ENCODE measurements at places on chromosomes 5 and 9.

- no peak for DNase-seq
Observed at GRCh38 chr5:31407921-31408693, 123.8 kb downstream of the DROSHA start.

GRCh38 chr9:93110311-93110855 lies 14.4 kb downstream of the CARD19 start:
- DNase-seq: no peak

GRCh38 chr5:33330992-33331391 lies 109.8 kb upstream of the TARS1 start:
- no peak for DNase-seq

- no peak for DNase-seq
Observed at GRCh38 chr5:37569466-37569865, 190.3 kb downstream of the WDR70 start.

DNA sequence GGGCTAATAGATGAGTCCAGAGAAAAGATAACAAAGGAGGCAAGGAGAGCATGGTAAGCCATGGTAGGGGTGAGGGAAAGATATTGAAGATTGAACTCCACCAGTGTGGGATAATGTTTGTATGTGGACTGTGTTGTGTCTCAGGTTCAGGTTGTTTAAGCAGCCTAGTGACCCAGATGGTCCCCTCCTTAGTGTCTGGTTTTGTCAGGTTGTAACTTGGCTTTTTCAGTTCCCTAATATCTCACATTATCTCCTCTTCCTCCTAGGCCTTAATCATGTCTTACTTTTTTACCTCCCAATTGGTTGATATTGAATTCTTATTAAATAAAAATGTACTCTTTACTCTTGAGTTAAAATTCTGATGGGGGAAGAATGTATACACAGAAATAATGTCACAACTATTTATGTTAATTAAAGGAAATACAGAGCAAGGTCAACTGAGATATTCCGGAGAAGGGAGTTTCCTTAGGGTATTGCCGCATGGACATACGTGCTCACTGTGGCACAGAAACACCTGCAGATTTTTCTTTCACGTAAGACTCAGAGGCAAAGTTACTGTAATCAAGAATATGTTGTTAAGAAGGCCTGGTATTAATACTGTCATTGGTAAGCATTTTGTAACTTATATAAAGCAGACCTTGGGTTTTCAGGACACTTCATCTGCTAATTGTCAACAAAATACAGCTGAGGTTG lies 23.4 kb upstream of the SH3GL2 start:
- no peak for DNase-seq

GRCh38 chr9:90979639-90980038 lies 178.0 kb downstream of the SYK start:
- no peak for DNase-seq

GRCh38 chr5:56760723-56761122 lies 54.6 kb upstream of the MAP3K1 start:
- DNase-seq: no peak

GRCh38 chr5:99034336-99034735 lies 105.5 kb upstream of the CHD1 start:
- no peak for DNase-seq

GRCh38 chr5:100683881-100684280 lies 148.7 kb downstream of the FAM174A start:
- no peak for DNase-seq

DNA sequence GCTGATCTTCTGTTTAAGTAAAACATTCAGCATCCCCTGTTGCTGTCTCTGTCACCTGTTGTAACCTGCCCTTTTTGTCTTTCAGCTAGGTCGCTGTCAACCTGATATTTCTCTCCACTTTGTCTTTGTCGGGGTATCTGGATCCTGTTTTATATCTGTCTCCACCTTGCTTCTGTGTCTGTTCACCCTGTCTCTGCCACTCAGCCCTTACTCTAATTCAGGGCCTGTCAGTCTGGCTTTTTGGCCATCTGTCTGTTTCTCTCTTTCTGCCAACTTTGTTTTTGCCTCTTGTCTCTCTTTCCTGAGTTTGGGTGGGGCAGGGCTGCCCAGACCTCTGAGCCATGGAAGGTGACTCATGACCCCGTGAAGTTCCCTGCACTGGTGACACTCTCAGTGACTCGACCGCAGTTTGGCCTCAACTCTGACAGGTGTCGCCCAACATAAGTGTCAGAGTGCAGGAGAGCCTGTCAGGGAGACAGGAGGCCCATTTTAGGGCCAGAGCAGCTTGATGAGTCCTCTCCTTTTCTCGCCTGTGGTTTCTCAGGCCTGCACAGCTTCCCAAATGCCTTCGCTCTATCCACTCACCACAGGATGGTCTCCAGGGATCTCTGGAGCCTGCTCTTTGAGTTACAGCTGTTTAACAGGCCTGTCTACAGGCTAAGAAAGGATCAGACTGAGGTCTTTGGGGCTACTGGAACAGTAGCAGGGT lies 868 bp downstream of the ZBTB43 start:
- no peak for DNase-seq

DNA sequence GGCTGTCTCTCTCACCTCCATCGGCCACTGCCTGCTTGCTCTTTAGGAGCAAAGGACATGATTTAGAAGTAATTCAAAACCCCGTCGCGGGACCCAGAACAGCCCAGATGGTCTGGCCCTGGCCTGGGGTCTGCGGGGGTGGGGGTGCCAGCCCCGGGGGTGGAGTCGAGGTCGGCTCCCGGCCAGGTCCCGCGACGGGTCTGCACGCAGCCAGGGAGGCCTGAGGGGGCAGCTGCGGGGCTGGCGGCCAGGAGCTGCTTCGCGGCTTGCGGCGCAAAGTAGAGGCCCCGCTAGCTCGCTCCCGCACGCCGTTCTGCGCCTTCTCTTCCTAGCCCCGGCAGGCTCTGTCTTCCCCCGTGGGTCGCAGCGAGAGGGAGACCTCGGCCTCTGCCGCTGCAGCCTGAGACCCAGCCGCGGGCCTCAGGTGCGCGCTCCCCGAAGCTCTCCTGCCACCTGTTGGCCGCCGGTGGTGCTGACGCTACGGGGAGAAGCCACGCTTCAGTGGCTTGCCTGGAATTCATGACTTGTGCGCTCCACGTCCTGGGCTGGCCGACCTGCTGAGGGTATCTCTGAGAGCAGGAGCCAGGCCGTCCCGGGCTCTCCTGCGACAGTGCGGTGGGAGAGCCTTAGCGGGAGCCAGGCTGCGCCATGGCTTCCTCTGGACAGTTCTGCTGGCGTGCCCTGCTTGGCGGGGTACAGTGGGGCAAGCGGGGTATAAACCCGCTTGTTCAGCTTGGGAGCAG lies 157.2 kb upstream of the PITX1 start:
- DNase-seq: no peak

DNA sequence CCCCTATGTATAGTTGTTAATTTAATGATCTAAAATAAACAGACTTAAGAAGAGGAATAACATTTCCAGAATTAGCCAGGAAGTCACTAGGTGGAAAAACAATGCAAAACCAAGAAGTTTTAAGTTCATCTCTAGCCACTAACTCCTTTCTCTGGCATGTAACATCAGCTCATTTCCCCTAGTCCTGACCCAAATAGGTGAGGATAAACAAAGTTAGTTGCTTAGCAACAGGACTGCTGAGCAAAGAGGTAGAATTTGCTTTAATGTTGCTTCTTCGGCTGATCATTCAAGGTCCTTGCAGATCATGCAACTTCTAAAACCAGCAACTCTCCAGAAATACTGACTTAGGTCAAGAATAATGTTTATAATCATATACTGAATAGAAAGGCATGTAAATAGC lies 675.8 kb downstream of the CETN3 start:
- no peak for DNase-seq

- no peak for DNase-seq
Observed at GRCh38 chr5:69368458-69369339, 621 bp downstream of the AK6 start.

DNA sequence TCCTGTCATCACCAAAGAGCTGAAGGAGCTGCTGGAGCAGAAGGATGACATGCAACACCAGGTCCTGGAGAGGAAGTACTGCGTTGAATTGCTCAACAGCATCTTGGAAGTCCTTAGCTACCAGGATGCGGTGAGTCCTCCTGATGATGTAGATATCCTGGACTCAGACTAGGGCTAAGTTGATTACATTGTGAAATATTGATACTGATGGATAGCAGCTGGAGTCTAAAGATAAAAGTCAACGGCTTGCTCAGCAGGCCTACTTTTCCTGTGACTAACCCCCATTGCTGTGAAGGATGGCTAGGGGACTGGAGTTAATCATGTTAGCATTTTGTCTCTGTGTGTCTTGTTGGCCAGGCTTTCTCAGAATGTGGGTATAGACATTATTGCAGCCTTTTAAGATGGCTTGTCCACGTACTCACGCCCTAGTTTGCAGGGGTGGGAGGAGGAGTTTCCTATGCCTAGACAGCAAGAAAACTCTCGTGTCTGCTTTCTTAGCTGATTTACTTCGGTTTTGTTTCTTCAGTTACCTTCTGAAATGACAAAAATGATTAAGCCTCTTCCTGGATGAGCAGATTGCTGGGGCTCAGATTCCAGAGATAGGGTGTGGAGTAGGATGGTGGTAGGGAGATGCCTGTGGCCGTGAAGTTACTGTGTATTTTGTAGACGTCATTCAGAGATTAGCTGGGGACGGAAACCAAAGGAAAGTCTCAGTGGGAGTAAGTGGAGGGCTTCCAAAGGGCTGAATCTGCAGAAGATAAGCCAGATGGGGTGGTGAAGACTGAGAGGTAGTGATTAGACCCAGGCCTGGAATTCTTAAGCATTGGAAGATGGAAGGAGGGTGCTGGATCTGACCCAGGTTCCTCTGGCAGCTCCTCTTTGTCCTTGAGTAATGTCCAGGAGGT lies 166.3 kb downstream of the DOCK2 start:
- DNase-seq: no peak

DNA sequence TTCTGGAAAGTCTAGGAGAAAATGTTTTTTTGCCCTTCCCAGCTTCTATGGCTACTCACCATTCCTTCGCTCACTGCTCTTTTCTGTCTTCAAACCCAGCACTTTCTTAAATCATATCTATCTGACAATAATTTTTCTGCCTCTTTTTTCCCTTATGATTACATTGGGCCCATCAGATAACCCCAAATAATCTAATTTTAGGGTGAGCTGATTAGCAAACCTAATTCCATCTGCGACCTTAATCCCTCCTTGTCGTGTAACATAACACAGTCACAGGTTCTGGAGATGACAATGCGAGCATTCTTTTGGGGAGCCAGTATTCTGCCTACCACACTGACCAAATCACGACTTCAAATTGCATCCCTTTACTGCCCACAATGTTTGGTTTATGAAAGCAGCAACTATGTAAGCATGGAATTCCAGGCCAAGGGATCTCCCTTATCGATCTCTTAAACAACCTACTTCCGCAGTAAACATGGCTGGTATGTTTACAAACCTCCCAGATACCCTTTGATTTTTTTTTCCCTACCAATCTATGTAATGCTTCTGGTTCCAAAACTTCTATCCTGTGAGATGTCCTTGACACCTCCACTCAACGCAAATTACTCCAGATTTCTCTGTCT lies 2122.2 kb downstream of the MAT2B start:
- no peak for DNase-seq

DNA sequence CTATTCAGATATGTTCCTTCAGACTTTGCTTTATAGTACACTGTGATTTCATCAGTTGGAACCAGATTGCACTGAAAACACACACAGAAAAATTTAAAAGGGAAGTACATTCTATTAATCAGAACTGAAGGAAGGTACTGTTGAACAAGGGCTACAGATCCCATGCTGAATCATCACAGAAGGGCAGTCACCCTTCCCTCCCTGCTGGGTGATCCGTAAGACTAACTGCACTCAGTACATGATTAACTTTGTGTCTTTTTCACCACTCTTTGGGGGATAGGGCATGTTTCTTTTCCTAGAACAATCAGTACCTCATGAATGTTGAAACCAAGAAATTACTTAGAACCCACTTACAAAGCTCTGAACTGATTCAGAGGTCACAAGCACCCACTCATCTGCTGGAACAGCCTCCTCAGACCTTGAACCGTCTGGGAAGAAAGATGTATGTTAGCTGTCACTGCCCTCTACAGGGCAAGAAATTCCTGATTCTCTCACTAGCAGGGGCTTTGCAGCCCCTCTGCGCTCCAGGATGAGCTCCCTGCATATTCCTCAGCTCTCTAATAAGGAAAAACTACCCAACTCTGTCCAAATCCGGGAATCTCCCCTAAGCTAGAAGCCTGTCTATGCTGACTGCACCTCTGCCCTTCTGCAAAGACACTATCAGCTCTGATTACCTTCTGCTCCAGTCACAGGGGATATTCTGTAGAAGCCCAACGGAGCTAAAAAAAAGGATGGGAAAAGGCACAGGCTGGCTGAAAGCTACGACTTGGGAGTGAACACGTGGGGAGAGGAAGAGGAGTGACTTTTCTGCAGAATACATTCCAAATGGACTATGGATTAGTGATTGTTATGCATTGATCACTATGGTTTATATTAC lies 51.0 kb downstream of the IARS1 start:
- DNase-seq: no peak

- DNase-seq: no peak
Observed at GRCh38 chr5:72123764-72124376, 16.6 kb downstream of the MAP1B start.

GRCh38 chr5:27568811-27569210 lies 530.4 kb upstream of the CDH9 start:
- DNase-seq: no peak

- no peak for DNase-seq
Observed at GRCh38 chr5:523441-524222, 617 bp downstream of the SLC9A3 start.

- DNase-seq: no peak
Observed at GRCh38 chr9:74414325-74414724, 82.8 kb upstream of the RORB start.

- DNase-seq: no peak
Observed at GRCh38 chr9:3271581-3271980, 254.2 kb downstream of the RFX3 start.

DNA sequence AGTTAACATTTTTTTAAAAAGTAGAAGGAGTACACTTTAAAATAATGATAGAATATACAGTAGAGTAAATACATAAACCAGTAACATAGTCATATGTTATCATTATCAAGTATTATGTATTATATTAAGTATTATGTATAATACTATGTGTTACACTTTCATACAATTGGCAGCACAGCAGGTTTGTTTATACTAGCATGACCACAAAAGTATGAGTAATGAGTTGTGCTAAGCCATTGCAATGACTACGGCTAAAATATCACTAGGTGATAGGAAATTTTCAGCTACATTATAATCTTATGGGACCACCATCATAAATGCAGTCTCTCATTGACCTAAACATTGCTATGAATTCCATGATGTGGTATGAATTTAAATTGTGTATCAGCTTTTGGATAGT lies 506.0 kb downstream of the HTR1A start:
- DNase-seq: no peak

DNA sequence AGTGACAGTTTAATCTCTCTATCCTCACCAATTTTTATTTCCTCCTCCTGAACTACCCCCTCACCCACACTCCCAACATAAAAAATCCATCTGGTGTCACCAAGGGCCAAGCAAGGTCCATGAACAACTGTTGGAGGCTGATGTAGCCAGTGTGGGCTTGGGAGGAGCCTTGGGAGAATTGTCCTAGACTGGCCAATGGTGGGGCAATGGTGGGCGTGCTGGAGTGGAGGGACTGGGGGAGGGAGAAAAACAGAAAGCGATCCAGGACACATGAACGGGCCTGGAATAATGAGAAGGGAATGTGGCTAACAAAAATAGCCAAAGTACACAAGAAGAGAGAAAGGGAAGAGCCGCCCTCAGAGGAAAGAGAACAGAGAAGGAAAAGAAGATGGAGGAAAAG lies 272.6 kb downstream of the ENC1 start:
- no peak for DNase-seq

GRCh38 chr5:94972268-94972667 lies 312.6 kb downstream of the MCTP1 start:
- DNase-seq: no peak
